ENCODE measurements at places on chromosomes 3 and 15.

- DNase-seq: no peak
These were observed 158.4 kb downstream of the TBC1D5 start for GRCh38 chr3:17584066-17584465.

DNA sequence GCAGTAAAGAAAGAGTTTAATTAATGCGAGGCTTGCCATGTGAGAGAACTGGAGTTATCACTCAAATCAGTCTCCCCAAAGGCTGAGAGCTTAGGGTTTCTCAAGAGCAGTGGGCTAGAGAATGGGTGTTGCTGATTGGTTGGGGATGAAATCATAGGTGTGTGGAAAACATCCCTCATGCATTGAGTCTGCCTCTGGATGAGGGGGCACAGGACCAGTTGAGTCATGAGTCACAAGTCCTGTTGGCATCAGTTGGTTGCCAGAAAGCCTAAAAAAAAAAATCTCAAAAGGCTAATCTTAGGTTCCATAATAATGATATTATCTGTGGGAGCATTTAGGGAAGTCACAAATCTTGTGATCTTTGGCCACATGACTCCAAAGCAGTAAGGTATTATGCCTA is 800.3 kb downstream of the TUSC7 start:
- DNase-seq: no peak

GRCh38 chr15:90188914-90189748 is 12.0 kb upstream of the SEMA4B start:
- peak; percentile 49 for DNase-seq

DNA sequence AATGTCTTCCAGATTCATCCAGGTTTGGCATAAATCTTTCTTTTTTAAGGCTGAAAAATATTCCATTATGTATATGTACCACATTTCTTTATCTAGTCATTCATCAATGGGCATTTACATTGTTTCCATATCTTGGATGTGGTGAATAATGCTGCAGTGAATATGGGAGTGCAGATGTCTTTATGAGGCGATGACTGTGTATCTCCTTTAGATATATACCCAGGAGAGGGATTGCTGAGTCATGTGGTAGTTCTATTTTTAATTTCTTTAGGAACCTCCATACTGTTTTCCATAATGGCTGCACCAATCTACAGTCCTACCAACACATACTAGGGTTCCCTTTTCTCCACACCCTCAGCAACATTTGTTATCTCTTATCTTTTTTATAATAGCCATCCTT is 96.3 kb downstream of the LRRC28 start:
- no peak for DNase-seq

DNA sequence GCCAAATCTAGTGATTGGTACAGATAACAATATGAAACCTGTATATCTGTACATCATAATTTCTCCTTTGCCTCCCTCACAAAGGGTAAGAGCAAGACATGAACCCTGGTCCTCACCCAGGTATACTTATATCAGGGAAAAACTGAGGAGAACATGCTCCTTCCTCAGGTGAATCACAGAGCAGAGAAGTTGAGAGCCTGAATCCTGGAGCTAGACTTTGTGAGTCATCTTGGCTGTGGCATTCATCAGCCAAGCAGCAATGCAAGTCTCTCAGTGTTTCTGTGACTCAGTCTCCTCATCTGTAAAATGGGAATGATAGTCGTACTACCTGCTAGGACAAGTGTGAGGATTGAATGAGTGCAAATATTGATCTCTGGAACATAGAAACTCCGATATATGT is 165.7 kb upstream of the ADAMTS9 start:
- DNase-seq: no peak

DNA sequence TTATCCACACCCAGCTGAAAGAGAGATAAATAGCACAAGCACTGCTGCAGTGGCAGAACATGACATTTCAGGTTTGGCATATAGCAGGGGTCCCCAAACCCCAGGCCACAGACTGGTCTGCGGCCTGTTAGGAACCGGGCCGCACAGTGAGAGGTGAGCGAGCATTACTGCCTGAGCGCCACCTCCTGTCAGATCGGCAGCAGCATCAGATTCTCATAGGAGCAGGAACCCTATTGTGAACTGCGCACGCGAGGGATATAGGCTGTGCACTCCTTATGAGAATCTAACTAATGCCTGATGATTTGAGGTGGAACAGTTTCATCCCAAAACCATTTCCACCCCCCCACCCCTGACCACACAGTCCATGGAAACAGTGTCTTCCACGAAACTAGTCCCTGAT is 54.6 kb downstream of the CCR4 start:
- DNase-seq: no peak

DNA sequence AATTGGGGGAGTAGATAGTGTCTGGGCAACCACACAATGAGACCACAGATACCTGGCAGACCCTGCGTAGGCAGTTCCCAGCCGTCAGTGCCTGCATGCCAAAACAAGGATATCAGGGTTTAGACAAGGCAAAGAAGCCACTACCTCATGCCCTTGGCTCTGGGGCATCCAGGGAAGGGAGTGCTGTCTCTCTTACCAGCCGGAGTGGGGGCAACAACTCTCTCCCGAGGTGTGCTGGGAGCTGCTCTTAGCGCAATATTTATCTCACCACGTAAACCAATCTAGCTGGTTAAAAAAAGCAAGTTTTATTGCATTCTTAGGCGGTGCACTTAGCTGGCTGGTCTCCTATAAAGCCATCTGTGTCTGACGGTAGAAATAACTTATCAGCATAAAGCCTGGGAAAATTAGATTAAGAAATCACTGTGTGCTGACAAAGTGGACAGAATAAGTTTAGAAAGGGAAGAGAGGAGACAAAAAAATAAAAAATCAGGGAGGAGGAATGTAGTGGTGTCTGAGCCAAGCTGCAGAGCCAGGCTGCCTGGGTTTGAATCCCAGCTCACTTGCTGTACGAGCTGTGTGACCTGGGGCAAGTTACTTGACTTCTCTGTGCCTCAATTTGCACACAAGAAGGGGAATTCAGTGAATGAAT is 273.2 kb downstream of the PDZRN3 start:
- DNase-seq: no peak

- no peak for DNase-seq
These were observed 156.1 kb downstream of the STAG1 start for GRCh38 chr3:136595913-136596697.

DNA sequence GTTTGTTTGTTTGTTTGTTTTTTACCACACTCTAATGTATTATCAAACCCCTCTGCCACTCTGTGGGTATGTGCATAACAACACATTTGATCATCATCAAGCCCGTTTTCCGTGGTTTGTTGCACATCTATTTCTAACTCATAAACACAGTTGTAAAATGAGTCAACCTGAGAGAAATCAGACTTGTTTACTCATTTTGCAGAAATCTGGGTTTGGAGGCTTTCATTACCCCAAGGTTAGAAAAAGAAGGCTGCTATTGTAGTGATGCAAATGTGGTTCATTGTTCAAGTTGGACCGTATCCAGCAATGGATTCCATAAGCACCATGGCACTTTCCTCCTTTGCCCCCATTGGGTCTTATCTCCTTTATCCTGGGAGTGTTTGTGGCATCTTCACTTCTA is 353.2 kb upstream of the SOX2 start:
- DNase-seq: no peak

GRCh38 chr15:41904541-41905005 is 10.7 kb upstream of the SPTBN5 start:
- no peak for DNase-seq

GRCh38 chr3:12622335-12622734 is 41.6 kb downstream of the RAF1 start:
- DNase-seq: no peak

DNA sequence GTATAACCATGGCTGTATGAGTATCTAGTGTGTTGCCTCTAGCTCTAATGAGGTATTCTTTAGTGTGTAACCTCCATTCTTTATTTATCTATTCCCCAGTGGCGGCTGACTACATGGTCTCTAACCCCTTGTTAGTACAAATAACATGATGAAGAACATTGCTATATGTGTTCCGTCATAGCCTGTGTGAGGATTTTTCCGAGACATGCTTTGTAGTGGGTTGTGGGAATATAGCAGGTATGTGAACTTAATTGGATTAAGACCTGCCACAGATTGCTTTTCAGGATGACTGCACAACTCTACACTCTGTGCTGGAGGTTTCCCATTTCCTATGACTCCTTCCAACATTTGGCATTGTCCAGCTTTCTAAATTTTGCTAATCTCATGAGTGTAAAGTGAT is 563.4 kb downstream of the ROBO1 start:
- DNase-seq: no peak

DNA sequence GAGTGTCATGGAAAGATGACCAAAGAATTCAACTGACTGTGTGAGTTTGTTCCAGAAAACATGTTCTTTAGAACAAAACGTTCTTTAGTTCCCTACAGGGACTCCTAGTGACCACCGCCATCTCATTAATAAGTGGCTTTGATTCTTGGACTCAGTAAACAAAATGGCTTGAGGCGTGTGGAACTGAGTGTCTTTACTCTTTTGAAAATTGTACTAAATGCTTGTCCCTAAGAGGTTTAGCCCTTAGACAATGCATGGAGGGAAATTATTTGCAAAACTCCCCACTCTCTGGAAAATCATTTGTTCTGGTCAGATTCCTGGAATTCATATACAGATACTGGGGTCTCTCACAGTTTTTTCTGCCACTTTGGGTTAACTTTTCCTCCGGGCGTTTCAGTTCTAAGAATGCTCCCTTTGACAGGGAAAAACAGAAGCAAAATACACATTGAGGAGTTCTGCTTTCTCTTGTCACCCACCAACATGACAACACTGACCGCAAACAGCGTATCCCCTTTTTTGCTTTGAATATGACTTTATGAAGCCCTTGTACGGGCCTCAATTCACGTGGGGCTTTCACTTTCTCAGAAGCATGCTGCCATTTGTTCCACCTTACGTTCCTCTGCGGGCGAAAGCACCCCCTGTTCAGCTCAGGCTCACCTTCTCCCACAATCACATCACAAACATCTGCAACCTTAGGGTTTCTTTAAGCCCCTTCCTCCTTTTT is 15.3 kb upstream of the NRROS start:
- DNase-seq: peak; percentile 80

GRCh38 chr15:89341316-89342005 is 6.8 kb upstream of the POLG start:
- DNase-seq: no peak

GRCh38 chr3:127258733-127259132 is 29.1 kb downstream of the PRR20G start:
- DNase-seq: no peak

GRCh38 chr3:183586477-183586876 is 31.0 kb upstream of the KLHL6 start:
- DNase-seq: no peak

- no peak for DNase-seq
These were observed 67.8 kb downstream of the SNRK start for GRCh38 chr3:43353923-43354670.

- no peak for DNase-seq
These were observed 16.1 kb downstream of the CD276 start for GRCh38 chr15:73700041-73700842.

- peak; percentile 49 for DNase-seq
These were observed 72.7 kb downstream of the HMG20A start for GRCh38 chr15:77493324-77493907.

- no peak for DNase-seq
These were observed 180.5 kb upstream of the VEPH1 start for GRCh38 chr3:157683668-157684067.

GRCh38 chr15:31412824-31413223 is 86.2 kb downstream of the KLF13 start:
- DNase-seq: no peak

- DNase-seq: no peak
These were observed 18.4 kb upstream of the KCNMB2 start for GRCh38 chr3:178517665-178518334.

- no peak for DNase-seq
These were observed 525.1 kb upstream of the ROBO2 start for GRCh38 chr3:76514836-76515235.

DNA sequence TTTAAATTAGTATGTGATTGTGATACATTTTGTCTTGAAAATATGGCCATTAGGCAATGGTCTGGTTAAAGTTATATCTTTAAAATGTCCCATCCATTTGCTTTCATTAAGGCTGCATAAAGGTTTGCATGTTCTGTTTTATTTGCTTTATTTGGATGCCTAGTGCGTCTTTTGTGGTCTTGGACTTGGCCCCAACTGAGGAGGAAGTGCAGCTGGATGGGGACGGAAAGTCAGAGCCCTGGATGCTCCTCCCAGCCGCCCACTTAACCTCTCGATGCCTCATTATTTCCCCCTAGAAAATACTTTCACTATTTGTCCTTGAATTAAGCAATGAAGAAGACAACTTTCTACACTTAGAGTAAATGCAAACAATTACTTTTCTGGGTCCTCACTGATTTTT is 898.2 kb downstream of the MCTP2 start:
- no peak for DNase-seq

GRCh38 chr3:43998836-43999727 is 242.6 kb upstream of the TOPAZ1 start:
- no peak for DNase-seq

DNA sequence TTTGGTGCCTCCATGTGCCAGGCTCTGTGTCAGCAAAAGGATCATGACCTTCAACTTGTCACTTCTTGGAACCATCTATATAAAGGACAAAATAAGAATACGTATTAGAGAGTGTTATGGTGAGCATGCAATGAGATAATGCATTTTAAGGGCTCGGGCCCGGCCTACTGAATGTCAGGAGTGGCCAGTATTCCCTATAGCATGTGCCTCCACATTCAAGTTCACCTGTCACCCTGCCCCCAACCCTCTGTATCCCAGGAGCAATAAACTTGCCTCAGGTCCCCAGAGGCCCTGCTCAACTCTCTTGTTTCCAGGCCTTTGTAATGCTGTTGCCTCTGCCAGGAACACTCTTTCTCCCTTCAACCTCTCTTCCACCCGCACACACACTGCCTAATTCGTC is 90.2 kb upstream of the SLC6A11 start:
- no peak for DNase-seq

DNA sequence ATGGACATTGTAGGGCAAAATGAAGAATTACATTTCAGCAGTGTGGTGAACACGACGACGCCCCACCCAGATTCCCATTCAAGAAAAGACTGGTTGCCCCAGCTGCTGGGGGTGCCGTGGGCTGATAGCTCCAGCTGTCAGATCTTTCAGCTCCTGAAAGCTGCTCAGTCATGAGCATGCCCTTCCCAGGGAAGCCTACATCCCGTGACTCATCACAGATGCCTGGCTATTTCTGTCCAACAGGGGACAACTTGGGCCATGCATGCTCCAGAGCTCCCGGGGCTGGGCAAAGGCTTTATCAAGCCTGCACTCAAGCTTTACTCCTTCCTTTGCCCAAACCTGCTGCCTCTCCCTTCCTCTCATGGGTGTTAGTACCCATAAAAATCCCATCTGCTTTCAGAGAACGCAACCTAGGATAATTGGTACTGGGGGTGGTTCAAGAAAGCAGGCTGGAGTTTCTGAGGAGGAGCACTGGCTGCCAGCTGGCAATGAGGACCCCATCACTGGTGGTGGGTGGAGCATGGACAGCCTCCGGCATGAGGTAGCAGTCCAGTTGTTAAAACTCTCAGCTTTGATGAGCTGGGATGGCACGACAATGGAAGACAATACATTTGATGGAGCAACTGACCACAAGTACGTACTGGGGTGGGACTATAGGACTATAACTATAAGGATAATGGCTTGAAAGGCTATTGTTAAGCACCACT is 16.4 kb upstream of the ST8SIA2 start:
- no peak for DNase-seq
